ENCODE measurements at places on chromosomes 5 and 9. TPM values are rescaled to one million over a fixed set of nuclear protein-coding genes. Genes with fewer than 3 reads are reported as not detected.

DNA sequence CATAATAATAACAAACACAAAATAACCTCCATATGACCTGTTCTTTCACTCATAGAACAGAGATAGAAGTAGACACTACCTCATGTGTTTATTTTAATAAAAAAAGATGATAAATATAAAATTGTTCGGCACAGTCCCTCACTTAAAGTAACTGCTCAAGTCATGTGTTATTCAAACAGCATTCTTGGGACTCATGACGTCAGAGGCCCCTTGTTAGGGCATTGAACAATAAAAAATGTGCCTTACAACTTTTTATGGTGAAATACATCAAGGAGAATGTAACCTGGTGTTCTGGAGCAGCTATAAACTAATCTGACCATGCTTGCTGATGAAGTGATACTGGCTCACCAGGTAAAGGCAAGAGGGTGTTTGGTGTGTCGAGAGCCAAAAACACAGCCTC is 12.2 kb upstream of the NDFIP1 start:
- DNase-seq, result no peak

DNA sequence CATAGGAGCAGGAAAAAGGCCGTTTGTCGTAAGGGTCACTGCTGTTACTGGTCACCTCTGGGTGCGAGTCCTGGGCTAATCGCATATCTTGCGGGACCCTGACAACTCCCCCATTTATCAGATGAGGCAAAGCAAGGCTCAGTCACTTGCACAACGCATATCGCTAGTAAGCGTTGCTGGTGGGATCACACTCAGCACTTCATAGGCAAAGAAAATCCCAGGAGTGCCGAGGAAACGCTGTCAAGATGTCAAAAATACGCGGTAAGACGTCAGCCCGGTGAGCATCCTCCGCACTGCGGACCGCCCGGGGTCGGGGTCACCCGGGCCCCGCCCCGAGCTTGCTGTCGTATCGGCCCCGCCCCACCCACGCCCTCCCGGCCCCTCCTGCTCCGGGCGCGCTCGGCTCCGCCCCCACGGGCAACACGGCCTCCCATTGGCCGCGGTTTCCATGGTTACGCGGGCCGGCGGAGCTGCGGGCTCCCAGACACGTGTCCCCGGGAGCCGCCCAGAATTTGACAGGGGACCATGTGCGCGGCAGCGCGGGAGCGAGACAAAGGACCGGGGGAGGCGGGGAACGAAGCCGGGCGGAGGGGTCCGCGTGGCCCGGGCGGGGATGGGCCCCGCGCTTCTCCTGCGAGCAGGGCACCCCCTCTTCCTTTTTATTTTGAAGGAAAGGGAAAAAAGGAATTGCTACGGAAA is 80.2 kb upstream of the IER5L start:
- DNase-seq, result peak; percentile 85

- no peak for DNase-seq
Observed at GRCh38 chr5:145924849-145925248, 11.5 kb upstream of the SH3RF2 start.

GRCh38 chr9:69937360-69937759 is 106.3 kb upstream of the MAMDC2 start:
- DNase-seq, result peak; percentile 68

GRCh38 chr5:80594810-80595209 is 24.7 kb upstream of the ANKRD34B start:
- DNase-seq, result no peak

GRCh38 chr9:120477534-120478001 is 102.4 kb downstream of the CDK5RAP2 start:
- DNase-seq, result peak; percentile 75

DNA sequence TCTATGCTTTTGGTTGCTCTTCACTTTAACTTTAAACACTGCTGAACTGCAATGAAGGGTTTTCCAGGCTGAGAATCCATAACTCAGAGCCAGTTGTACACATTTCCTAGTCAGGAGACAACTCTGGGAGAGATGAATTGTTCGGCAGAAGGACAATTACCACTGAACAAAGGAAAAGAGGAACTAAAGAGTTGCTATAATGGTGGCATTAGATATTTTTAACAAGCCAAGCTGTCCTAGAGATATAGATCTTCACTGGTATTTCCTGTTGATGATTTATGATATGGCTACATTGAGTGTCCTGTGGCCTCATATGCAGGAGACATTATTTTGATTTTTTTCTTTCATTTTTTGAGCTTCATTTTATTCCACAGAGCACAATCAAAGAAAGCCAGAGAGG is 219.1 kb upstream of the PCSK5 start:
- DNase-seq, result no peak

- no peak for DNase-seq
Observed at GRCh38 chr5:169777159-169777558, 140.1 kb downstream of the DOCK2 start.

DNA sequence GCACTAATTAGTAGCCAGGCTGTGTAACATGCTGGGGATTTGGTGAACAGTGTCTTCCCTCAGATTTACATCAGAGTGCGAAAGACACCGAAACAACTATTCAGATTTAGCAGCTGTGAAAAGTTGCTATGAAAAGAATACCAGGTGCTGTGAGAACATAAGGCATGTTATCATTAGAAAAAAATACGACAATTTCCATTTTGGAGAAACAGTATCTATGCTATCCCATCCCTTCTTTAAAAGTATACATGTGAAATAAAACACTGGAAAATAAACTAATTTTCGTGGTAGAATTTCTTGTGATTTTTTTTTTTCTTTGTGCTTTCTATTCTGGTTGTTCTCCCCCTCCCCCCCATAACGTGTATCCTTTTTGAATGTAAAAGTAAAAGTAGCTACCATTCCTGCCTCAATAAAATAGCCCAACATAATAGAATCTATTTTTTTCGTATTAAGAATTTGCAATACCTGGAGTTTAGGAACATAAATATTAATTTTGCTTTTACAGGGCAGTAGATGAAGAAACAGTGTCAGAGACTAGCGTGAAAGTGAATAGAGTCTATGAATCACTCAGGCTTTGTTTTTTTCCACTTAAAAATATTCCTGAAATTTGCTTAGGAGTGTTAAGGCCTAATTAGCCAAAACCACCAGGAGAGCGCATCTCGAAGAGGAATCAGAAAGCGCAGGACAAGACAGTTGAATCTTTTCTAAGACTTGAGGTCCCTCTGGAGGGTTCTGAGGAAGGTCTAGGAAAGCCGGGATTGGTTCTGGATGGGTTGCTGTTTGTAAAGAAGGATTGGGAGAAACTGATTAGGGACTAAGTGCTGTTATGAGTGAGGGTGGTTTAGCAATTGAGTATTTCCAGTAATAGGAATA is 813 bp upstream of the SLU7 start:
- DNase-seq, result no peak

GRCh38 chr9:90019626-90020025 is 414.8 kb downstream of the GADD45G start:
- no peak for DNase-seq

DNA sequence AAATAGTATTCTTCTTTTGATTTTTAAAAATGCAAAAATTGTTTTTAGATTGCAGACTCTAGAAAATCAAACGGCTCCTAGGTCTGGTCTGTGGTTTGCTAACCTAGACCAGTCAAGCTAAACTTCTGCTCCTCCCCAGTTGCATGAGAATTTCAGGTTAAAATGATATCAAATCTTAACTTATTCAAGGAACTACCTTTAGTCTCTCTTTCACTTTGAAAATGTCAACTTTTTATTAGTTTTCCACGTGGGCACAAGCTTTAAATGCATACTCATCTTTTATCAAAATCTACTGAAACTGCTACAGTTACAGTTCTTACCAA is 8.8 kb downstream of the CAMK4 start:
- DNase-seq, result no peak

- no peak for DNase-seq
Observed at GRCh38 chr5:152007653-152008335, 83.1 kb upstream of the GLRA1 start.

- DNase-seq, result no peak
Observed at GRCh38 chr5:111580956-111581355, 68.6 kb upstream of the STARD4 start.

- DNase-seq, result peak; percentile 39
Observed at GRCh38 chr5:79020861-79021561, 35.9 kb upstream of the ARSB start.

GRCh38 chr5:16603295-16603694 is 13.5 kb downstream of the RETREG1 start:
- DNase-seq, result no peak

DNA sequence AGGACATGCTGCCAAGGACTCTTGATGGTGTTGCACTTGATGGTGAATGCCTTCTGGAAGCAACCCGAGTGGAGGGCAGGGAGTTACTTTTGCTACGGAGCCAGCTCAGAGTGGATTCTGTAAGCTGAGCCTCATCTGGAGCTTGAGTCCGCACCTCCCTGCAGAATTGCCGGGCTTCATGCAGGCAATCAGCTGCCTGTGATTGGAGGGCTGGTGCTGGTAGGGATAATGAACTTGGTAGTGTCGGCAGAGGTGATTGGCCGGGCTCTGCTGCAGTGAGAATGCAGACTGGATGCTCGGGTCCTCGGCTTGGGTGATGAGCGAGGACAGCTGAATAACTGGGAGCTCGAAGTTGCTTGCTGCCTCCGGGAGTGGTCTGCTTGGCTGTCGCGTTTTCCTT is 23.1 kb downstream of the SLC25A25 start:
- DNase-seq, result peak; percentile 62

- no peak for DNase-seq
Observed at GRCh38 chr9:86893811-86894490, 53.4 kb downstream of the GAS1 start.

- peak; percentile 98 for DNase-seq
Observed at GRCh38 chr5:160165137-160166068, 46.2 kb upstream of the PWWP2A start.

GRCh38 chr9:131657037-131657377 is 82.9 kb downstream of the RAPGEF1 start:
- no peak for DNase-seq

- DNase-seq, result no peak
Observed at GRCh38 chr9:77128125-77128789, 49.1 kb upstream of the VPS13A start.

DNA sequence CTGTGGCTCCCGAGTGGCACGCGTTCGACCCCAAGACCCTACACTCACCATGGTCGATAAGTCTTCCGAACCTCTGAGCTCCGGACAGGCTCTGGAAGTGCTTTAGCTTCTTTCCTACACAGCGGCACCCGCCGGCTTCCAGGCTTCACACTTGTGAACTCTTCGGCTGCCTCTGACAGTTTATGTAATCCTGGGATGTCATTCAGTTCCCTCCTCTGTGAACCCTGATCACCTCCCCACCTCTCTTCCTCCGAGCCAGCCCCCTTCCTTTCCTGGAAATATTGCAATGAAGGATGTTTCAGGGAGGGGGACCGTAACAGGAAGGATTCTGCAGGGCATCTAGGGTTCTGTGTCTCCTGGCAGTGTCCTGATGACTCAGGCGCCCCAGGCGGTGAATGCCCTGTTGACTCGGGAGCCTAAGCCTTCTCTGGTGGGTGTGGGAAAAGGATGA is at the start of gene CD14:
TSS of gene CD14 (minus strand) at position 155 of the 451 bp plus-strand sequence. CDS start at position 51, 104 bp downstream.
- DNase-seq, result peak; percentile 61

The MYMK gene
- total RNA-seq, result not detected

The RHOBTB3 gene
- total RNA-seq, result 33.2 TPM
